ENCODE measurements at places on chromosomes 6 and 20.
A peak's percentile ranks its signal among the peaks of the same experiment; 100 is the strongest.

DNA sequence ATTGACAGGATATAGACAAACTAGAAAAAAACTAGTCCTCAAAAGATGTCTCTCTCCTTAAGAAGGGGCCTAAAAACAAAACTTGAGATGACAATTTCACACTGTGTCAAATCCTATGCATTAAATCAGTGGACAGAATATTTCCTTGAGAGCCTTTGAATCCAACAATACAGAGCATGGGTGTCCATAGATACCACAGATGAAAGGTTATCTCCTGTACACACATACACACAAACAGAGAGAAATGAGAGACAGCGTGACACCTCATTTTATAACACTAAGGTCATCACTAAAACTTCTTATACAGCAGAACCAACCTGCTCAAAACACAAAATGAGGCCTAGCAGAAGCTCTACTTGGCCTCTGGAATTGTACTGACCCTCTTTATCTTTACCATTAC is 55.5 kb downstream of the MAP7 start:
- DNase-seq: no peak

DNA sequence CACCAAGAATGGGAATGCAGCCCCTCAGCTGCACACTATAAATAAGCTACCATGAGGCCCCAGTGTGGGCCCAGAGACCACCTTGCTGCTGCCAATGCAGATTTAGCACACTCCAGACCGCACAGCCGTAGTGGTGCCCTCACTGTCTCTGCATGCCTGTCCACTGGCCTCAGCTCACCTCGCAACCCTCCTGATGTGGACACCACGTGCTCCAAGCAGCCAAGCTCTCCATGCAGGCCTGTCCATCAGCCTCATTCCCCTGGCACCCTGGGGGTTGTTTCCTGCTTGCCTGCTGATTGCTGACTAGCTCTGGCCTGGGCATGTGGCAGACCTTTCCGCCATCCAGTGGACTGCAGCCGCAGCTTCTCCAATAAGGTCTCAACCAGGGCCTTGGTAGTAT is 36.2 kb downstream of the ZBTB9 start:
- DNase-seq: no peak

DNA sequence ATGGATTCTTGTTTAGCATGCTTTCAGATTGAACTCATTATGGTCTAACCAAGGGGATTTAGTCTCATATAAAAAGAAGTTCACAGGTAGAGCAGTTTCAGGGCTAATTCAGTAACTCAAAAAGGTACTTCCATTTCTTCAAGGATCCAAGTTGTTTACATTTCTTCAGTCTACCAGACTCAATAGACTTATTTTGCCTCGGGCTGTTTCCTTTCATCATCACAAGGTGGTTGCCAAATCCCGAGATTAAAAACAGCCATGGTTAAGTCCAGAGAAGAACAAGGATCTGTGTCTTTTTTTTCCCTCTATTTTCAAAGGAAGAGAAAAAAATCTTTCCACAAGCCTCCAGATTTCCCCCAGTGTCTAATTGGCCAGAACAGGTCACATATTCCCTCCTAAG is 69.8 kb upstream of the SNX9 start:
- no peak for DNase-seq

GRCh38 chr6:20711518-20711917 is 177.3 kb downstream of the CDKAL1 start:
- peak; percentile 1 for DNase-seq

DNA sequence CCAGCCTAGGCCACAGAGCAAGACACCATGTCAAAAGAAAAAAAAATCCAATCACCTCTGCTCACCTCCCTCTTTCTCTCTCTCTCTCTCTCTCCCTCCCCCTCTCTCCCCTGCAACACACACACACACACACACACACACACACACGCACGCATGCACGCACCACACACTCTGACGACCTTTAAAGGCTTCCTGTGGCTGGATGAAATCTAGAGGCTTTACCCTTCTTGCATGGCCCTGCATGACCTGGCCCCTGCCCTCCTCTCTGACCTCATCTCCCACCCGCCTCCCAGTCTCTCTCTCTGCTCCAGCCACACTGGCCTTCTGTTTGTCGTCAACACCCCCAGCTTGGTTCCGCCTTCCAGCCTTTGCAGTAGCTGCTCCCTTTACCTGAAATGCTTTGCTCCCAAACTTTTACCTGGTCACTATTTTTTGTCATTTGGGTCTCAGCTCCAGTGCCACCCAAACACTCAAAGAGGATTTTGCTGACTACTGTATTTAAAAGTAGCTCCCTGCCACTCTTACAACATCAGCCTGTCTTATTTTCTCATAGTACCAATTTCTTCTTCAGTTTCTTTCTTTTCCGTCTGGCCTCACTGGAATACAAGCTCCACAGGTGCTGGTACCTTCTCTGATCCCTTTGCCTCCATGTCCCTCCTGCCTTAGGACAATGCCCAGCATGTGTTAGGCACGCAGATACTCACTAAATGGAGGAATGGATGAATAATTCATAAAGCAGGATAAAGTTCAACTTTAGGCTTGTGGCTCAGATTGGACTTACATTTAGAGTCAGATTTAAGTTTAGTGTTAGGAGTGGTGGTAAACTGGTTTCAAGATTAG is 4.3 kb upstream of the LTA start:
- DNase-seq: no peak

GRCh38 chr6:113893866-113894265 is 36.7 kb downstream of the MARCKS start:
- no peak for DNase-seq

GRCh38 chr6:112286010-112286409 is 31.6 kb upstream of the LAMA4 start:
- DNase-seq: no peak

DNA sequence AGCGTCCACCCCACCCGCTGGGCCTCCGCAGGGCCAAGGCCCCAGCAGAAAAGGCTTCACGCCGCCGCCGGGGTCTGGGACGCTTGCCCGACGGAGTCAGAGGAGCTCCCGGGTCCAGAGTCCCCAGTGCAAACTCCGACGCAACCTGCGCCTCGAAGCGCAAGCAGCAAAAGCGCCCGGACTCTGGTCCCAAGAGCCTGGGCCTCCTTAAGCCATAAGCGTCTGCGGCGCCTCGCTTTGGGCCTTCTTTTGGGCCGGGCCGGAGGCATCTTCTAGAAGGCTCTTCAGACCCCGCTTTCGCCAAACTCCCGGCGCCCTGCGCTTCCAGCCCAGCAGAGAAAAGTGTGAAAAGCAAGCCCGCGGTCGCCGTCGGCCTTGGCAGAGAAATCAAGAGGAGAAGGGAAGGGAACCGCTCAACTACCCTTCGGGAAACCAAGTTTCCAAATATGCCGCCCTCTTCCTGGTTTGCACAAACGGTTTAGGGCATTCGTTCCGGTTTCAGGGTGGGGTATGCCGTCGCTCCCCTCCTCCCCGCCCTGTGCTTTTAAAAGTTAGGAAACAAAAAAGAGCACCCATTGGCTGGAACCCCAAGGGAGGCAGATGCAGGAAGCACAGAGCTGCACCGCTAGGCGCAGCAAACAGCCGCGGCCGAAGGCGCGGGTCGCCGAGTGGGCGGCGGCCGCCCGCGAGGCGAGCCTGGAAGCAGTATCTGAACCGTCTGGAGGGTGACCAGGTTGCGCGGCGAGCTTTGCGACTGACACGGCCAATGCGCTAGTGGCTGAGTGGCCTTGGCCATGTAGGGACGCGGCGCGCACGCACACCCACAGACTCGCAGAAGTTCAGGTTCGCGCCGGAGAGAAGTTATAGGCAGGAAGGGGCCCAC is 1.2 kb downstream of the TBX18 start:
- DNase-seq: peak; percentile 89

- no peak for DNase-seq
Observed at GRCh38 chr6:158928068-158928467, 71.9 kb downstream of the RSPH3 start.

DNA sequence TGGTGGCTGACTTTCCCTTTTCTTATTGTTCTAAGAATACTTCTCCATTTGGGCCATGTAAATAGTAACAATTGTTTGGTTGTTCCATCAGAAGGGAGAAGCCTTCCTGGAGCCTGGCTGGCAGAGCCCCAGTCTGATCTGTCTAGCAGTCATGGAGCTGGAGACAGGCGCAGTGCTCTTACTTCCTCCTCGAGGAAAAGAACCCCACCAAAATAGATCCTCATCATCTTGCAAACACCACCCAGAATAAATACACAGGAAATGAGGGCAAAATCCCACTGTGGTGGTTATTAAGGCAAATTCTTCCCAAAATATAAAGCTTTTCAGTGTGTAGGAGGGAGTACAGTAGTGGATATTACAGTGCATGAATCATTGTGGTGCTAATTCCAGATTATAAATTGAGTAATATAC is 195.1 kb upstream of the SGK1 start:
- no peak for DNase-seq

Data from brain microvascular endothelial cell (primary cell).